Breast epithelium (tissue), 4 donors: ENCODE measurements at places on chromosomes 5 and 9. TPM values are rescaled to one million over a fixed set of nuclear protein-coding genes. Genes with fewer than 3 reads are reported as not detected.
A peak's percentile ranks its signal among the peaks of the same experiment; 100 is the strongest.

The LOX gene
- 162 TPM for total RNA-seq

The IDNK gene
- 5.1 TPM for total RNA-seq

The KCNMB1 gene
- 6.6 TPM for total RNA-seq

The SV2C gene
- total RNA-seq, result 1.3 TPM

The PLPPR1 gene
- total RNA-seq, result 0.66 TPM

The VAV2 gene
- total RNA-seq, result 8.8 TPM

The GFI1B gene
- total RNA-seq, result not detected

The ANXA1 gene
- total RNA-seq, result 729 TPM

DNA sequence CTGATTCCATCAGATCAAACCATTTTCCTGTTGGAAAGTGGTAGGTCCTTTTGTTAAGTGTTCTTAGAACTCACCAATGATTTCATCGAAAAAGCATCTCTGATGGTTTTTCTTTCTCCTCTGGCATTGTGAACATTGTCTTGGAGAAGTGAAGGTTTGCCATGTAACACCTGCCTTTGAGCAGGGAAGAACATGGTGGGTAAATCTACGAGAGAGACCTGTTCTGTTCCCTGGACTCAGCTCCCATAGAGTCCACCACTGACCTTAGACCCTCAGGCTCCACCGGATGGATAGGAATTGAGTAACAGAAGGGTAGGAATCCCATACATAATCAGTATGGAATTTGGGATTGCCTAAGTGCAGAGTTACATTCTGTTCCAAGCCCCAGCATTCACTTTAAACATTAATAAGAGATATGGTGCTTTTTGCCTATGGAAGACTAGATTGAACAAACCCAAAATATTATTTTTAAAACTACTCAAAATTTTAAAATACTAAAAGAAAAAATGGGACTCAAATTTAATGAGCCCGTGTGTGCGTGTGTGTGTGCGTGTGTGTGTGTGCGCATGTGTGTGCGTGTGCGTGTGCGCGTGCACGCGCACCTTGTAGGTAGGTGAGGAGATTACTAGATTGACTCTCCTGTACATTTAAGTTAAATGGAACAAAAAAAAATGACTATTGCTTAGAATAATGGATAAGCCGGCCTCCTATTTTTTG lies 92.0 kb downstream of the C9orf152 start:
- no peak for DNase-seq

DNA sequence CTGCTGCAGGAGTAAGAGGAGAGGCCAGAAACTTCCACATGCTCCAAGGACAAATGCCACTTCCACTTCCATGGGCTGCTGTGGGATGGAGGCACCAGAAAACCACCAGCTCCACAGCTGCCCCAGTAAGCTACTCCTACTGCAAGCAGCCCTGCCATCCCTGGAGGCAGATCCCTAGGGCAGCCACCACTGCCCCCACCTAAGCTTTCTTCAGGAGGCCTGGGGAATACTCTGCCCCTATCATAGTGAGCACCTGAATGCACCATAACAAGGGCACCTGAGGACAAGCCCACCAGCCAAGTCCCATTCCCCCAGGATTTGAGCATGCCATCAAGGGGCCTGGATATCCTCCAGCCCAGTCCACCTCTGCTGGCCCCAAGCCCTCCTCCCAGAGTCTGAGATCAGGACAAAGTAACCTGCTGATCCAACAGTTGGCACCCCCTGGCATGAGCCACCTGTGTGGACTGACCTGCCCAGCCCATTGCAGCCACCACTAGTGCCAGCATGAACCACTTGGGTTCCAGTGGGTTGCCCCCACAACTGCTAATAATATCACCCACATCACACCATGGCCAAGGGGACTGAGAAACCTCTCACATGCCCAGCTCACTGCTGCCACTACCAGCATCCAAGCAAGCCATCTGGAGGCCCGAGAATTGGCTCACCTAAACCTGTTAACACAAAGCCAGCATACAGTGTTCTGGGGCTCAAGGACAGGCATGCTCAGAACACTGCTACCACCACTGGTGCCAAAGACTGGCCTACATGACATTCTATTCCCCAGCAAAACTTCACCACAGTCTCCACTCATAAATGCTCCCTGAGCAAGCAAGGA lies 480.1 kb downstream of the CDH12 start:
- no peak for DNase-seq

GRCh38 chr5:154647114-154647760 lies 107.9 kb upstream of the LARP1 start:
- no peak for DNase-seq

- DNase-seq, result no peak
These were observed 831.7 kb downstream of the MTRR start for GRCh38 chr5:8700671-8701070.

- DNase-seq, result no peak
These were observed 56.6 kb downstream of the CFAP90 start for GRCh38 chr5:7794311-7794710.

- DNase-seq, result no peak
These were observed 23.1 kb downstream of the NIM1K start for GRCh38 chr5:43215073-43215631.

GRCh38 chr9:25570802-25571201 lies 107.4 kb downstream of the TUSC1 start:
- no peak for DNase-seq

GRCh38 chr9:104468261-104468660 lies 35.8 kb upstream of the OR13F1 start:
- no peak for DNase-seq

GRCh38 chr9:18056993-18057369 lies 417.0 kb upstream of the ADAMTSL1 start:
- no peak for DNase-seq

DNA sequence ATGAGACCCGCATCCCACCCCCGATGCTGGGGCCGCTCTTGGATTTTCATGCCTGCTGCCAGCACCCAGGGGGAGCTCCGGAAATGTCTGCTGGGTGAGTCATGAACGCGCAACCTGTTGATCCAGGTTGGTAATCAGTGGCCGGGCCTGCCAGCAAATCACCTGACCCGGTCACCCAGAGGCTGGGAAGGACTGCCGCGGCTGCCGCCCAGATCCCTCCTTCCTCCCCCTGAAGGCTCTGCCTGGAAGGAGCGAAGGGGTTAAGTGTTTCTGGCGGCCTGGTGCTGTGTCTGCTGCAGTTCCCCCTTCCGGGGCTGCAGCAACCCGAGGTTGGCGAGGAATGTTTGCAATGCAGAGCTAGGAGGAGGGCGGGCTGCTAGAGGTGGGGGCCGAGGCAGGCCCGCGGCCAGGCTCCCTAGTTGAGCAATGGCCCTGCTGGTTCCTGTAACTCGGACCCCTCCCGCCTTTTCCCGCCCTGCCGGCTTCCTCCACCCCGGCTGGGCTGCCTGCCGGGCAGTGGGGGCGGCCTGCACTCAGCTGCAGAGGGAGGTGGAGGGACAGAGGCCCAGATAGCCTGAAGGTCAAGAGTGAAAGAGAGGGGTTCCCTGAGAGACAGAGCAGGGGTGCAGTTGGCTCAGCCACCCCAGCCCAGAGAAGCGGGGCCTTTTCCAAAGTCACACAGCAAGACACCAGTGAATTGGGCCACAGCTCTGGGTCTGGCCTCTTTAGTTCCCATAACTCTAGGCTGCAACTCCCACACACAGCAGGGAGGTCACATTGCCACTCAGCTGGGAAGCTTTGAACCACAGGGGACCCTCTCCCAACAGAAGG lies 156.3 kb upstream of the IER5L start:
- peak; percentile 94 for DNase-seq

GRCh38 chr5:1066676-1067075 lies 45.2 kb downstream of the SLC12A7 start:
- no peak for DNase-seq

- no peak for DNase-seq
These were observed 90.7 kb downstream of the STK10 start for GRCh38 chr5:172097356-172097755.

GRCh38 chr5:124477062-124477461 lies 269.4 kb downstream of the ZNF608 start:
- DNase-seq, result no peak

DNA sequence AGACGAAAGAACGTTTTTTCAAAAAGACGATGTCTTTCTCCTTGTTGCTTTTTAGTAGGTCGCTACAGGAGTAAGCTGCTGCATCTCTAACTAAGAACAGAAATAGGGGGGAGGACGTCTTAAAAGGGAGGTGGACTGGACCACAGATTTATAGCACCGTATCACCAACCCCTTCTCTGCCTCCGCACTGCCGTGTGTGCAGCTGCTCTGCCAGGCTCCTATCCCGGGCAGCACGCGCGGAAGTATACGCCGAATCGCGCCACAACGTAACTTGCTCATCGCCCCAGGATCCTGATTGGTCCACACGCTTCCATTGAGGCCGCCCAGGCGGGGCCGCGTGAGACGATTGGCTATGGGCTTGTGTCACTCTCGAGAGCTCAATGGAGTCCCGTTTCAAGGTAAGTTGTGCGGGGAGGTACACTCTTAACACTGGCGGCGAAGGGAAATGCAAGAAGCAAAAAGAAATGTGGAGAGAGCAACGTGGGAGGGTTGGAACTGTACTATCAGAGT lies at the start of gene ELAVL2:
ELAVL2 (minus strand) TSS at position 121 of the 510 bp plus-strand sequence. CDS start 64,006 bp downstream, outside the sequence.
- DNase-seq, result peak; percentile 92

DNA sequence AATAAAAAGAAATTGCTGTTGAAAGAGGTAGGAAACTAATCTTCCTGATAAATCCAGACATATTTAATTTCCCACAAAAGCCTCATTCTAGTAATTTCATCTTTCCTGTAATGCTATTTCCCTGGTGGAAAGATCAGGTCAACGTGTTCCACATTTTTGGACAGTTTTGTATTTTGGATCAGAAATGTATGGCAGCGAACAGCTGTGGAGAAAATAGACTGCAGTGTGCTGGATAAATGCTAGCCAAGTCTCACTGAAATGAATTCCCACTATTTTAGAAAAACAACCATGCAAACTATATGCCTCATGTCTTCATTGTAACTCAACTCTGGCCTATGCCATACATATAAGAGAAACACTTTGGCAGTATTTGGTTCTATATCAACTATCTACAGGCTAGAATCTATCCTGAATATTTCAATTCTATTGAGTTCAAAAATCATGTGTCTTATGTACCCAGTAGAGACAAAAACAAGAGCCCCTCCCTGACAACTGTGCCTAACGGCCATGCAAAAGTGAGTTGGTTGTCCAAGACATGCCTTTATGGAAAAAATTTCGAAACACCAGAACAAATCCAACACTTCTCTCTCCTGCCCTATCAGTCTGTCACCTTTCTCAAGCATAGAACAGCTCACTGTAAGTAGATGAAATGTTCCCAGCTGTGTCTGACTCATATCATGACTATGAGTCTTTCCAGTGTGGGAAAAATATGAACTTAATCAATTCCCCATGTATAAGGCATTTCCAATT lies 191.3 kb upstream of the NREP start:
- no peak for DNase-seq

- DNase-seq, result no peak
These were observed 1574.5 kb upstream of the WWC1 start for GRCh38 chr5:166716856-166717492.

DNA sequence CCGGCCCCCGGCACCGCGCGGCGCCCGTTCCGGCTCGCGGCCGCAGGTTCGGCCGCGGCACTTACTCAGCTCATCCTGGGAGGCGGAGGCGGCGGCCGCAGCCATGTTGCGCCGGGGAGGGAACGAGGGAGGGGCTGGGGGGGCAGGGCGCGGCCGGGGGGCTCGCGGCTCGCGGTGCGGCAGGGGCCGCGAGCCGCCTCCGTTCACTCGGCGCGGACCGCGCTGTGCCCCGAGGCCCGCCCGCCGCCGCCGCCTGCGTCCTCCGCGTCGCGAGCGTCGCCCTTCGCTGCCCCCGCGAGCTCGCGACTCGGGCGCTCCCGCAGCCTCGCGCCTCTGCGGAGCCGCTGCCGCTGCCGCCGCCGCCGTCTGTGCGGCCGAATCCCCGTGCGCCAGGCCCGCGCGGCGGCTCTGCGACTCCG lies 735 bp downstream of the ECPAS start:
- no peak for DNase-seq

- DNase-seq, result peak; percentile 75
These were observed 52.6 kb downstream of the TENT4A start for GRCh38 chr5:6765612-6766525.

- DNase-seq, result no peak
These were observed 263.5 kb downstream of the ARHGAP26 start for GRCh38 chr5:143033535-143034250.

DNA sequence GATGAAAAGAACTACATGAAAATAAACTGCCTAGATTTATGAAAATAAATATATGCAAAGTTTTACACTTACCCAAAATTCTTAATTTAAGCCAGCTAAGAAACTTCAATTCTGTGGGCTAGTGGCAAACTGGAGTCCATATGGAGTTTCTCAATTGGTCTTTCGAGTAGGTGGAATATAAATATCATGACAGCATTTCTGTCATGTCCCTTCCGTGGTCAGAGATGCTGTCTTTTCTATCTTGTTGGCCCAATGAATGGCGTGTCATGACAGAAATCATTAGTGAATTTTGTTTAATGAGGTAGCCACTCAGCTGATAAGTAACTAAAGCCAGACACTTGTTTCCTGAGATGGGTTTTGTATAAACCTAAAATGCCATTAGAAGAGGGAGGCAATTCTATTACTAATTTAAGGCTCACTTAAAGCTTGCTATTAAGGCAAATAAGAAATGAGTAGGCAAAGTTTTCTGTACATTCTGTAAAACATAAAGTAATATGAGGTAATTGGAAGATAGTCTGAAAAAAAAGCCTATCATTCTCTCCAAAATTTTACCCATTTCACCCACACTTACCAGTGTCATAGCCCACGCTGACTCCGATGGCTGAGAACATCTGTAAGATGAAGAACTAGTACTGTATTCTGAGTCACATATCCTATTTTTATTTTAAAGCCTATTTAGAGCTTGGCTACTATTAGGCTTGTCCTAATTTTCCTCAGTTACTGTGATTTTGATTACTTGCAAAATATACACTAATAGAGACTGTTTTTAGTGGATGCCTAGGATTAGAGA lies 419.3 kb upstream of the MEF2C start:
- no peak for DNase-seq

- DNase-seq, result no peak
These were observed 284.2 kb downstream of the NSG2 start for GRCh38 chr5:174329738-174330137.

GRCh38 chr5:76782444-76782843 lies 36.4 kb upstream of the F2RL1 start:
- DNase-seq, result no peak

GRCh38 chr9:80679916-80680315 lies 1009.4 kb downstream of the TLE1 start:
- DNase-seq, result no peak
